ENCODE measurements at places on chromosomes 11 and 22.

DNA sequence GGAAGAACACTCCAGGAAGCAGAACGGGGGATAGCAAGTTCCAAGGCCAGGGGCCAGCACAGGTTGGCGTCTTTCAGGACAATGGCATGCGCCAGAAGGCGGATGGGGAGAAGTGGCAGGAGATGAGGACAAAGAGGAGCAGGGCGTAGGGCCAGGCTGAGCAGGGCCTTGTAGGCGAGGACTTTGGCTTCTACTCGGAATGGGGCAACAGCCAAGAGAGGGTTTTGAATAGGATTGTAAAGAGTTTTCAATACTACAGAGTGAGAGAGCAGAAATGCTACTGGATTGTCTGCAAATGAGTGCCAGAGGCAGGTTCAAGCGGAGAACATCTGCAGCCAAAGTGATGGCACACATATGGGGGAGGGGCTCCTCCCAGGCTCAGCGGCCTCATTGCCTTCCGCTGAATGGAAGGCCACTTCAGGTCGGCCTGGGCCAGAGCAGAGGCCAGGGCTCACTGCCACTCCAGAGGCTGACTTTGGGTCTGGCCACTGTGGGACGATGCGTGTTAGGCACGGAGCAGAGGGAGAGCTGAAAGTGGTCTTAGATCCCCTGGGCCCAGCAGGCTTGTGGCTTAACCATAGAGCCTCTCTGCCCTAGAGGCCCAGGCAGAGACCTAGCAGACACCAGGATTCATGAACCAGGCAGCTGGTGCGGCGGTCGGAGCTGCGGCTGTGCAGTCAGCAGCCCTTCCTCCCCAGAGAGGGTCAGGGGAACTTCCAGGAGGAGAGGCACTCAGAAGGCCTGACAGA lies 118.2 kb downstream of the DSCAML1 start:
- DNase-seq, result no peak

DNA sequence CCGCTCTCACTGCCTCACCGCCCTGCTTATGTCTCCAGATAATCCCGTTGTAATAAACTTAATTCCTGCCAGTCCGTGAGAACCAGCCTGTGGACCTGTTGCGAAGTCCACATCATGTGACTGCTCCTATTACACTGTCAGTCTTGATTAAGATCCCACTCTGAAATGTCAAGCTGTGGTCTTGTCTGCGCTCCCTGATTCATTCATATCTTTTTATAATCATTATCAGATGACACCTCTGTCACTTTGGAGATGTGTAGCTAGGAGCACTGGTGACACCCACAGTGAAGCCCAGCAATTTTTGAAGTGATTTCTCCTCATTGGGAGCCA lies 377.3 kb downstream of the TBC1D22A start:
- no peak for DNase-seq

DNA sequence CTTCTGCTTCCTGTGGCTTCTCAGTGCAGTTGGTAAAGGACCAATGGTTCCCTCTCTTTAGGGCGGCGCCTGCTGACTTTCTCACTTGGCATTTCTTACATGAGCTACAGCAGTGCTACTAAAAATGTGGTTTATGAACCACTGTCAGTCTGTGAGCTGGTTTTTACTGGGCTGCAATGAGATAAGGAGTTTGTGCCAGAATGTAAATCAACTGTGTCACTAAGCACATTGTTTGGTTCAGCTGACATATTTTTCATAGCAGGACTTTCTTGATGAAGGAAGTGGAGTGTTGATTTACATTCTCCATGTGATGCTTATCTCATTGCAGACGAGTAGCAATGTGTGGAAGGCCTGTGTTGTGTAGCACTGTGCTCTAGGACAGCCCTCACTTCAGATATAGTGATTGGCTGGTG lies 463.3 kb downstream of the SOX6 start:
- DNase-seq, result no peak

DNA sequence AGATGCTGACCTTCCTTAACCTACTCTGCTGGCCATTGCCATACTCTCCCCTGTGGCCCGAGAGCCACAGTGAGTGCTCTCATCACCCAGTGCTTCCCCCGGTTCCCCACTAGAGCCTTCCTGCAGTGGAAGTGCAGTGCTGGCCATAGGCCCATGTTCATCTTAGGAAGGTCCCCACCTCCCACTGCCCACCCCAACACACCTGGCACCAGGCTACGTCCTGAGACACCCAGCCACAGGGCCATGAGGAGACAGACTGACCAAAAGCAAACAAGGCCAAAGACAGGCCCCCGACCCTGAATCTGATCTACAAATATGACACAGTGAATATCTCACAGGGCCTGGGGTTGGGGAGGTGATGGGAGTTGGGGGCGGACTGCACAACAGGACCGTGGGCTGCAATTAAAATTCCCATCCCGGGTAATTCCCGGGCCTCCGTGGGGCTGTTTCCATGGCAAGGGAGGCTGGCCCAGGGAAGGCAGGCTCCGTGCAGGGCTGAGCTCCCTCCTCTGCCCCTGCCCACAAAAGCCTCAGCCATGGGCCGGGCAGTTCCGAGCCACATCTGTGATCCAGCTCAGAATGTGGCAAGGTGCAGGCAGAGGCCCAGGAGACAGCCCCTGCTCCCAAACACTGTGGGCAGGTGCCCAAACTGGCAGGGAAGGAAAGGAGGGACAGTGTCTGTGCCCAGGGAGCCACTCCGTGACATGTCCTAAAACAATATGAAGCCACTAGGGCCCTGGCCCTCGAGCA lies 5.1 kb upstream of the CHST1 start:
- no peak for DNase-seq

GRCh38 chr11:44416776-44417175 lies 106.8 kb upstream of the ALX4 start:
- DNase-seq, result no peak

- peak; percentile 81 for DNase-seq
Measured at GRCh38 chr11:117189191-117189940, 9.8 kb upstream of the TAGLN start.

GRCh38 chr11:131695889-131696429 lies 325.5 kb downstream of the NTM start:
- no peak for DNase-seq

DNA sequence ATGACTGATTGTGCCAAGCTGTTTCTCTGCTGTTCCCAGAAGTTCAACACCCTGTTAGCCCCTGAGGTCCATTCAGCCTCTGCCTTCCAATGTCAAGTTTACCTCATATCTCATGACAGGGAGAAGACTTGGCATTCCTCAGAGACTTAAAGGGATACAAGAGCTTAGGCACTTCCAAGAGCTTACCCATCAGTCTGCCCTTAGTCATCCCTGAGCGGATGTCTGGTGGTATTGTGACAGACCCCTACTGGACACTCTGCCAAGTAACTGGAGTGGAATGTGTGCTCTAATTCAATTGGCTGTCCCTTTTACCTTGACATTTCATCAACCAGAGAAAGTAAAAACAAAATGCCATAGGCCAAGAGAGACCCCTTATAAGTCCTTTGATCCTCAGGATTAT lies 151.5 kb downstream of the AASDHPPT start:
- DNase-seq, result no peak

DNA sequence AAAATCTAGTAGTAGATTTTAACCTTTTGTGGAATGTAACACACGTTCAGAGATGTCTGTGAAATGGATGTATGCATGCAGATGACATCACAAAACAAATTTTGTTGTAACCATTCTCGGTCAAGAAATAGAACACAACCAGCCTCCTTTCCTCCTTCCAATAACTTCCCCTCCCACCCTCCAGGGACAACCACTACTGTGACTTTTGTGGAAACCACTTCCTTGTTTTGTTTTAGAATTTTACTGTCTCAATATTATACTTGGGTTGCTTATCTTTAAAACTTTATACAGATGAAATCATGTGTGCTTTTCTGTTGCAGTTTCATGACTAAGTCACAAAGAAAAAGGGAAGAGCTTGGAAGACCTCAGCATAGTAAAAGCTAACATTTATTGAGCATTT lies 189.4 kb upstream of the NCAM1 start:
- DNase-seq, result no peak

DNA sequence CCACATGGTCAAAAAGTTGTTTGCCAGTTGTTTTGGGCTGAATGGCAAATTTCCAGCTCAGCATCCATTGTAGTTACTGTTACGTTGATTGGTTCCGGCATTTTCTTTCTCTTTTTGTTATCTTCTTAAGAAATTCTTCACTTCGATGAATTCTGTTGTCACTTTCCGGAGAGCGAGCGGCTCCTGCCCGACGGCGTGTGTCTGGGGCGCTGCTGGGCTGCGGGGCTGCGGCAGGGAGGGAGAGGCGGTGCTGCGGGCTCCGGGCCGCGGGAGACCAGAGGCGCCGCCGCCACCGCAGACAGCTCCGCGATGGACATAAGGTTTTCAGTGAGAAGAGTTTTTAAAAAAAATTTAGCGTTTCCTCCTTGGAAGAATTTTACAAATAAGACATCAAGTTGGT lies 117.4 kb downstream of the RRM1 start:
- no peak for DNase-seq

DNA sequence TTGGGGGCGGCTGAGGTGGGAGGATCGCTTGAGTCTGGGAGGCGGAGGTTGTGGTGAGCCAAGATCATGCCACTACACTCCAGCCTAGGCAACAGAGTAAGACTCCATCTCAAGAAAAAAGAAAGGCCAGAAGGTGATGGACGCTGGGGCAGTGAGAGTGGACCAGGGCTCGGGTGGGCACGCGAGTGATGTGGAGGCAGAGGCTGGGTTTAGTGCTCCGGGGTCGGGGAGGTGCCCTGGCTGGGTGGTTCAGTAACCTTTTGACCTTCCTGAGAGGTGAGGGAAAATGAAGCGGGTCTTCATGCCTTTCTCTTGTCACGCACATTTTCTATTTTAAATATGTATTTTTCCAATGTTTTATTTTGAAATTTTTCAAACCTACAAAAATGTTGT lies 45.1 kb downstream of the ST14 start:
- no peak for DNase-seq

- DNase-seq, result no peak
Measured at GRCh38 chr22:49845241-49845640, 8.4 kb upstream of the ZBED4 start.

DNA sequence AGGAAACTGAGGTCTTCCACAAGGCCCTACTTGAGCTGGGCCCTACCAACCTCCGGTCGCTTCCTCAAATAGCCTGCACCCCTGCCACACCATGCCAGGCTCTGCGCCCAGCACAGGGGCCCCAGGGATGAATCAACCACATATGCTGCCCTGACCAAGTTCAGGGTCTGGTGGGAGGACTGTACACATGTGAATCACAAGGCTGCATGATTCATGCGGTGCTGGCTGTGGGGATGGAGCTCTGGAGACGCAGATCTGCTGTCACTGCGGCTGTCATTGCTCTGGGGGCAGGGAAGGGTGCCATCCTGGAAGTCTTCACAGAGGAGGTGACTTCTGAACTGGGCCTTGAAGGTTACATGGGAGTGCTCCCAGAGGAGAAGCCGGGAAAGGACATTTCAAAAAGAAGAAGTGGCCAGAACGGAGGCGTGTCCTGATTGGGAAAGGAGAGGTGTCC lies 21.5 kb downstream of the CYTH4 start:
- peak; percentile 80 for DNase-seq

- no peak for DNase-seq
Measured at GRCh38 chr11:3631331-3631730, 10.5 kb downstream of the ART5 start.

GRCh38 chr11:27250867-27251665 lies 111.9 kb downstream of the CCDC34 start:
- no peak for DNase-seq

- DNase-seq, result no peak
Measured at GRCh38 chr11:61045271-61045670, 57.0 kb upstream of the CD5 start.

DNA sequence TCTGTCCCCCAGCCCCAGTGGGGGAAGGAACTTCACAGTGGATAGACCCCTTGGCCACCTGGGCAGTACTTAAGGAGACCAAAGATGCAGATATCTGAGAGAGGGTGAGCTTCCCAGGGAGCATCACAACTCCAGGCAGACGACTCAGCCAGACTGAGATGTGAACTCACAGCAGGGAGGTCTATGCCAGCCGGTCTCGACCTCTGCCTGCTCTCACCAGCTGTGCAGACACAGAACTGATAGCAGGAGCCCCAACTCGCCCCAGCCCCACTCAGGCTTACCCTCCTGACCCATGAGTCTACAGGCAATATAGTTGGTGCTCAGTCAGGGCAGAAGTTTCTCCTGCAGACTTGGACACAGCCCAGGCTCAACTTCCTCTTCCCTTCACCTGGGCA lies 29.7 kb upstream of the ACCSL start:
- DNase-seq, result no peak

- DNase-seq, result no peak
Measured at GRCh38 chr11:57619331-57619730, 21.8 kb downstream of the SERPING1 start.

GRCh38 chr11:133895551-133895950 lies 50.2 kb upstream of the SPATA19 start:
- no peak for DNase-seq

- DNase-seq, result no peak
Measured at GRCh38 chr22:26054841-26055605, 114.2 kb upstream of the SEZ6L start.

DNA sequence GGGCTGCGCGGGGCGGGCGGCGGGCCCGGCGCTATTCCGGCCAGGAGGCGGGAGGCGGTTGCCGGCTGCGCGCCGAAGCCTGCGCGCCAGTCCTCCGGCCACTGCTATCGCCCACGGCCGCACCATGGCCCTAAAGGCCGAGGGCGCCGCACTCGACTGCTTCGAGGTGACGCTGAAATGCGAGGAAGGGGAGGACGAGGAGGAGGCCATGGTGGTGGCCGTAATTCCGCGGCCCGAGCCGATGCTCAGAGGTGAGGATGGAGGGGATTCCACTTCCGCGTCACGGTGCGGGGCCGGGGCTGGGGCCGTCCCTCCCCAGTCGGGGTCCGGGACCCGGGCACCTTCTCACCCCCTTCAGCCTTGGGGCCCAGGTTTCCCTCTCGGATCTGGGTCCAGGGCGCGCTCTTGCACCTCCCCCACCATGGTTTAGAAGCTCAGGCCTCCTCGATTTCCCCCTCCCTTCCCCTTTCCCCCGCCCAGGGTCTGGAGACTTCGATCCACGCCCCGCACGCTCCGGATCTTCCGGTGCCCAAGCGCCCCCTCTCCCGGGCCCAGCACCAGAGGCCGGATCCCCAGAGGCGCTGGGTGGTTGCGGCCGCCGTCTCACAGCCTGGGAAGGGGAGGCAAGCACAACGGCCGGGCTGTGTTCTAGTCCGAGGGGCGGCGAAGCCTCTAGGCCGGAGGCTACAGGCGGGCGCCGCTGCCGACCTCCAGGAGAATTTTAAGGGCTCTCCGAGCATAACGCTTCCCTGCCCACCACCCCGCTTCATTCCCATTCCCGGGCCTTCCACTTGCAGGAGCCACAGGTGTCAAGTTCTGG lies 517 bp downstream of the SPINDOC start:
- DNase-seq, result peak; percentile 35

DNA sequence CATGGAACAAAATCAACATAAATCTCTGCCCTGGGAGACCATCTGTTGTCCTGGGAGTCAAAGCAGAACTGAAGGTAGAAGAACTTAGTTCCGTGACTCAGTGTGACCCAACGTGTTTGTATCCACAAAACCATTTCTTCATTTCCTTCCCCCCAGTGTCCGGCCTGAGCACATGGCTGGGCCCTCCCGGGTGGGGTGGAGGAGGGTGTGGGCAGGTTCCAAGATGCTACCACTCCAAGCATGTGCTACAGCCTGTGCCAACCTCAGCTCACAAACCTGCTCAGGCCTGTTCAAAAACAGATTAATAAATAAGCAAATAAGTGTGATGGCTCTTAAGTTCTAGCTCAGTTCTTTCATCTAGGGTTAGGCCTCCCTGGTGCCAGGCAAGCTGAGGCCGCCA lies 55.3 kb downstream of the SHANK2 start:
- no peak for DNase-seq

- DNase-seq, result peak; percentile 32
Measured at GRCh38 chr22:41181349-41182241, 23.5 kb upstream of the L3MBTL2 start.
